ENCODE measurements at places on chromosomes 11 and 22.

GRCh38 chr22:50262973-50263617, 1.6 kb upstream of the MAPK12 start:
- DNase-seq: no peak

DNA sequence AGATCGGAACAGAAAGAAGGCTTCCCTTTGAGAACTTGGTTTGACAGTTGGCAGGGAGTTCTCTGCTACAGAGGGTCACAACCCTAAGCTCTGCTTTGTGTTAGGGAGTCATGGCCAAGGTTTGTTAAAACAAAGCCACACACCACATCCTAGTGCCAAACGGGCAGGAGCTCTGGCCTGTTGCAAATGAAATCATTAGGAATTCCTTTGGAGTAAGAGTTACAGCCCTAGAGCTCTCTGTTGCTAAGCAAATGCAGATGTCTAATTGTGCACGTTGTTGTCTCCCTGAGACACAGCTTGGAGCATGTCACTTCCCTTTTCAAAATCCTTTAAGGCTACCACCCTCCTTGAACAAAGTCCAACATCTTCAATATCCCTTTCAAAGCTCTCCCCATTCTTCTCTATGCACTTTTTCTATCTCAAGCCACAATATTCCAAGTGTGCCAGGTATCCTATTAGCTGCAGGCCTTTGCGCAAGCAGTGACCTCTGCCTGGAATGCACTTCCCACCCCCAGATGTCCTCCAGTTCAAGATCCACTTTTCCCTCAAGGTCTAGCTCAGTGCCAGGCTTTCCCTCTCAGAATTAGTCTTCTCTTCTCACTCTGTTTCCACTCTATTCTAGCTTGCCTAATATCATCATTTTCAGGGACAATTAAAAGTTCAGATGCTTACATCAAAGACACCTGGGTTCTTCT, 253.7 kb upstream of the POU2AF2 start:
- no peak for DNase-seq

DNA sequence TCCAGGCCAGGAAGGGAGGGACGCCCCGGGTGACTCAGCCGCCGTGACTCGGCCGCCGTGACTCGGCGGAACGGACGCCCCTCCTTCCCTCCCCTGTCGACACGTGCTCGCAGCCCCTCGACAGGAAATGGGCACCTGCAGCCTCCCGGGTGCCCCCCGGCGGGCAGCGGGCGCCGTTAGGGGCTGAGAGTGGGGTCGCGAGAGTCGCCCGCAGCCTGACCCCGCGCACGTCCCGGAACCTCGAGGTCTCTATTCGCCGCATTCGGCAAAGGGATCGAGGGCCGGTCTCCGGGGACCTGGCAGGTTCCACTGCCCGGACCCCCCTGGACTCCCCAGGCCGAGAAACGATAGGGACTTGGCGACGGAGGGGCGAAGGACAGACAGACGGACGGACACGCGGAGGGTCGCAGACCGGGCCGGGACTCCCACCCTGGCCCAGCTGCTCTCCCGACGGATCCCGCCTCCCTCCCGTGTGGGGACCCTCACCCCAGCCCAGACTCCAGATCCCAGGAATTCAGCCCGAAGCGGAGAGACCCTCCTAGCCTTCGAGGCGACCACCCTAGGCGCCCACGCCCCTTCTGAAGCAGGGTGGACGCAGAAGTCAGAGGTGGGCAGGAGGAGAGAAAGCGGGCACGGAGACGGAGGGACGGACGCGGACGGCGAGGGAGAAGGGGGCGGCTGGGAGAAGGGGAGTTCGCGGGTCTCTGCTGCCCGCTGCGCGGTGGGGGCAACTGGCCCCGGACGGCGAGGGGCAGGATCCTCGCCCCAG, 648 bp downstream of the FOSL1 start:
- DNase-seq: no peak

DNA sequence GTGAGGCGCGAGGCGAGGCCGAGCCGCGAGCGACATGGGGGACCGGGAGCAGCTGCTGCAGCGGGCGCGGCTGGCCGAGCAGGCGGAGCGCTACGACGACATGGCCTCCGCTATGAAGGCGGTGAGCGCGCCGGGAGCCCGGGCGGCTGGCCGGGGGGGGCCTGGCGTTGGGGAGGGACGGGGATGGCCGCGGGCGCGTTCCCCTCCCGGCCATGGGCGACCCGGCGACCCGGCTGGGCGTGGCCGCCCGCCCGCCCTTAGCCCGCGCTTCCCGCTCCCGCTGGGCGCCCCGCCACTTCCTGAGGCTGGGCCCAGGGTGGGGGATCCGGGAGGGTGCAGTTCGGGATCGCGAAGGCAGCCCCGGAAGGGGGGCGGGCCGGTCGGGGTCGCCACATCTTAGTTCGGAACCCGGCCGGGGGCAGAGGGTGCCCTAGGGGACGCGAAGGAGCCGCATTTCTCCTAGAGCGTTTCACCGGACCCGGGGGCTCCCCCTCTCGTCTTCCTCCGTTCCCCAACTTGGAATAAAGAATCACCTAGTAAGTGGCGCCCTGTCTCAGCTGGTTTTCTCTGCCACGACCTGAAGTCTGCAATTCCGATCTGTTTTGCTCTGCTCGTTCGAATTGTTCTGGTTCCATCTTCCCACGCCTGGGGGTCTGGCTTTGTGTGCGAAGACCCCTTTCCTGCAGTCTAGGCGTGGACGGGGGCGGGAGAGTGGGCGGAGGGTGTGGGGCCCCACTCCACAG, 536 bp downstream of the YWHAH start:
- DNase-seq: no peak

DNA sequence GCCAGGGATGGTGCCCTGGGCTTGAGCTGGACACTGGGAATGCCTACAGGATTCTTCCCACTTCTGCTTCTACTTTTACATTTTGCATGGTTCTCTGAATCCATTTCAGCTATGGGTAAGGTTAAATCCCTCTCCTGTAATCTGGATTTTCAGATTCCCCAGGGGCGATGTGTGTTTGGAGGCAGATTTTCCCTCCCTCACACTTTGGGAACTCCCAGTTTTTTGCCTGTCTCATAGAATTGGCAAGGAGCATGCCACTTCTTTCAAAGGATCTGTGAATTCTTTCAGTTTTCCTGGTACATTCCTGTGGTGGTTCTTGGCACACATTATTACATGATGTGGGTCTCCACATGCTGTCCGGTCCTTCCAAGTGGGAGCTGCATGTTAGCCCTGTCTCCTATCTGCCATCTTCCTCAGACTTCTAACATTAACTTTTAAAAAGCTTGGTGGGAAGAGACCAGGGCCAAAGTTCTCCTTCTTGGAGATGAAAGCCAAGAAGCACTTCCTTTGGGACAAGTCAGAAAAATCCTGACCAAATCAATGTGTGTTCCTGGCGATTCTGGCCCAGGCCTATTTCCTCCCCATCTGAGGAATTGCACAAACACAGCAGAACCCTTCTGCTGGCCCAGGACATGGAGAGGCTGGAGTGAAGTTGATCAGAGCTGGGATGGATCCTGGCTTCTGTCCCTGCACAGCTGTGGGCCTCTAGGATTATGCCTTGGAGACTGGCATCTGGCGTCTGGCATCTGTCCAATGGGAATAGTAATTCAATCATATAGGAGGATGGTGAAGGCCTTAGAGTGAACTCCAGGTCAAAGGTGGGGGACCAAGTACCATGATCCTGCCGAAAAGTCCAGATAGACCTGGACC, 5.4 kb upstream of the APOL2 start:
- no peak for DNase-seq

DNA sequence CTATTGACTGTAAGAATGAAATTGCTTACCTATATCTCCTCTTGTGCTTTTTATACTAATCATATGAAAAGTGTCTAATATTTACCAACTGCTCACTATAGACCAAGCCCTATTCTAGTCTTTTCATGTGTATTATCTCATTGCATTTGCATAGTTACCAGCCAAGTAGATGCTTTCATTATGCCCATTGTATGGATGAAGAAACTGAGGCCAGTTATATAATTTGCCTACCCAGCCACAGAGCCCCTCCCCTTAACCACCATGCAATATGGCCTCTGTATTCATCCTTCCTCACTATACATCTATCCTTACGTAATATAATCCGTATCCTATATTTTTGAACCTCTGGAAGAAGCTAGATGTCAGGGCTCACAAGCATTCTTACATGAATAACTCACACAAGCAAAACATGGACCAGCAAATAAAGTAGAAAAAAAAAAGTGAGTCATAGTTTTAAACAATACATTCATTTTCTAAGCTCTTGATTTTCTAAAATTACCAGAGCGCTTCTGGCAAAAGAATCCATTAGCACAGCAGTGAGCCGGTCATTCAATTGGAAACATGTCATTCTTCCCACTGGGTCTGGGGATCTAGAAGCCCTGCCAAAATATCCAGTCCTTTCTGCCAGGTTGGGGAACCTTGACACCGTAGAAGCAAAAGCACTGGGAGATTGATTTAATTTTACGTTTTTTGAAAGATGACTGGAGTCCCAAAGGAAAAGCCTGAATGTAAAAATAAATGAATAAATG, 80.0 kb downstream of the C11orf91 start:
- no peak for DNase-seq

GRCh38 chr22:40376149-40376548, 5.8 kb downstream of the SGSM3 start:
- no peak for DNase-seq

GRCh38 chr11:134410766-134411165, 1.3 kb downstream of the B3GAT1 start:
- DNase-seq: no peak

DNA sequence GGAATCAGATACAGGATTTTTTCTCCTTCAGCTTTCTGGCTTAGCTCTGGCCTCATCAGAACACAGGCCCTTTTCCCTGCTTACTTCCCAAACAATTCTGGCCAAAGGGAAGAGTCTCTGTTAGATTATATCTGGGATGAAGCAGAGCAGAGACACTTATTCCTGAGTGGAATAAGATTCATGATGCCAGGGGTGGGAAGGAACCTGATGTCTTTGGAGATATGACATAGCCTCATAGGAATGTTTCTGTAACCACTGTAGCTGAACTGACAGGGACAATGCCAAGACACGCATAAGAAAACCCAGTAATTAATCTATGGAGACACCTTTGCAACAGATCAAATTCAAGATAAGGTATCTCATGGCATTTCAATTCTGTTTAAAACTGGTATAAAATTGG, 177.1 kb upstream of the RAG2 start:
- no peak for DNase-seq

DNA sequence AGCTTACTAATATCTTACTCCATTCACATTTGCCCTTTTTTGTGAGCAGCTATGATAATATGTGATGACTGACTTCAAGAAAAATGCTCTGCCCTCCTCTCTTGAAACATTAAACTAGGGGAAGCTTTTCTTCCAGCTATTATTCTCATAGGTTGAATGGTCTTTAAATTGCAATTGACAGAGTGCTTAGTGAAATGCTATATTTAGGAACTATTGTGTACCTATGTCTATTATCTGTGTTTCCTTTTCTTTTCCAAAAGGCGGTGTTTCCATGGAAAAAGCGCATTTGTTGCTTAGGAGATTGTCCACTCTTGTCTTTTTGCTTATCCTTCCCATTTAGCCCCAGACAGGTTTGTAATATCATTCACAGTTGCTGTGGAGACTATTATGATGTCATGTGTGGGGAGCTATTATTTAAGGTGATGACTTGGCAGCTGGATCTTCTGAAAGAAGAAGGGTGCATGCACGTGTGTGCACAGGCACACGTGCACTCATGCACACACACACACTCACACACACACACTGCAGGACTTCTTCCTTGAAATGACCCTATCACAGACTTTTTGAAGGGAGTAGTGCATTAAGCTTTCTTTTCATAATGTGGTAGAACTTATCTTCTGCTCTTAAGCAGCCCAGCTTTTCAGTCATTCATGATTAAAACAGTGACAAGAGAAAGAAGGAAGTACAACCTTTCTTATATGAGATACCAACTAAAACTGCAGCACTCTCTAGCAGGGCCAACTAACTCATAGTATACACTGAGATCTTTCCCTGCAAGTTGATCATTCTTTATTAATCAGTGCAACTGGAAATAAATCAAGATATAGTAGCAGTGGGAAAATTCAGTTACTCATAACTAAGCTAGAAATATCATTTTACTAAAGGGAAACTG, 340.8 kb upstream of the MTNR1B start:
- DNase-seq: no peak

GRCh38 chr11:111417766-111418435, 38.8 kb upstream of the POU2AF1 start:
- no peak for DNase-seq

- no peak for DNase-seq
Measured at GRCh38 chr22:25961699-25962098, 207.6 kb upstream of the SEZ6L start.

Data from stimulated activated CD8-positive, alpha-beta memory T cell treated with anti-CD3 and anti-CD28 coated beads, Interleukin-15, amount 100 ng/mL, for 1 hour (primary cell).